ENCODE measurements at places on chromosomes 7 and 10.

- DNase-seq: no peak
Observed at GRCh38 chr10:14528450-14528849, 197.7 kb upstream of the FRMD4A start.

- no peak for DNase-seq
Observed at GRCh38 chr10:71842422-71842821, 8.6 kb downstream of the PSAP start.

DNA sequence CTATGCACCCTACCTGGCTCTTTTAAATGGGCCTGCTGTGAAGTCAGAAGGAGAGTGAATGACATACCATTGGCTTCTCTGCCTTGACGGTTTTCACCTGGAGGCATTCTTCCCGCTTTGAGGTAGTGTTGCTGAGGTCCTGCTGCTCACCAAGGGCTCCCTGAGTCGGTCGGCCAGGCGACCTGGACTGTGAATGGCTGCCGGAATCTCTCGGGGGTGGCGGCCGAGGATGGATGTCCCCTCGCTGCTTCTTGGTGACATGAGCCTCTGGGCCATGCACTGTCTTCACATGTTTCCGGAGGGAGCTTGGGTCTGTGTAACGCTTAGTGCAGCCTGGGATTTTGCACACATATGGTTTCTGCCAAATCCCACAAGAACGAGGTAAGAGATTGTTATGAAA is 264.7 kb downstream of the GLI3 start:
- DNase-seq: no peak

- no peak for DNase-seq
Observed at GRCh38 chr7:98075801-98076200, 30.9 kb upstream of the LMTK2 start.

GRCh38 chr10:114180937-114181336 is 1.8 kb downstream of the TDRD1 start:
- DNase-seq: no peak

DNA sequence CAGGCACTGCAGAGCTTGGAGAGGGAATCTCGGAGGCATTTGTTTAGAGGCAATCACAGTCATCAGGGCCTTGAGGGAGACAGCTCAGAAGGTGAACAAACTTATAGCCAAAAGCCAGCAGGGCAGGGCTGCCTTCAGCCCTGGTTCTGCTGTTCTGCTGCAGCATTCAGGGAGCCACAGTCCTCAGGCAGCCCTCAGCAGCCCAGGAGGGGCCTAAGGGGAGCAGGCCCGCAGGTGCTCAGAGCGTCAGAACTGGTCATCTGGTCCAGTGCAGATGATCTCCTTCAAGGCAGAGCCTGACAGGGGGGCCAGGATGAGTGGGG is 84.7 kb downstream of the ARHGAP22 start:
- DNase-seq: no peak

DNA sequence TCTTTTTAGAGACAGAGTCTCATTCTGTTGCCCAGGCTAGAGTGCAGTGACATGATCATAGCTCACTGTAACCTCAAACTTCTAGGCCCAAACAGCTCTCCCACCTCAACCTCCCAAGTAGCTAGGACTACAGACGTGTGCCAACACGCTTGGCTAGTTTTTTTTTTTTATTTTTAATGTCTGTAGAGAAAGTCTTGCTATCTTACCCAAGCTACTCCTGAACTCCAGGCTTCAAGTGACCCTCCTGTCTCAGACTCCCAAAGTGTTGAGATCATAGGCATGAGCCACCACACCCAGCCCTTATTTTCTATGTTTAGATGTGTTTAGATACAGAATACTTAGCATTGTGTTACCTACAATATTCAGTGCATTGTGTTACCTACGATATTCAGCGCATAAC is 46.4 kb downstream of the KMT2E start:
- DNase-seq: no peak

- no peak for DNase-seq
Observed at GRCh38 chr7:74044366-74045350, 16.7 kb downstream of the ELN start.

GRCh38 chr7:140033779-140034363 is 28.9 kb downstream of the PARP12 start:
- DNase-seq: no peak

GRCh38 chr10:52347327-52347667 is 33.2 kb downstream of the DKK1 start:
- no peak for DNase-seq

DNA sequence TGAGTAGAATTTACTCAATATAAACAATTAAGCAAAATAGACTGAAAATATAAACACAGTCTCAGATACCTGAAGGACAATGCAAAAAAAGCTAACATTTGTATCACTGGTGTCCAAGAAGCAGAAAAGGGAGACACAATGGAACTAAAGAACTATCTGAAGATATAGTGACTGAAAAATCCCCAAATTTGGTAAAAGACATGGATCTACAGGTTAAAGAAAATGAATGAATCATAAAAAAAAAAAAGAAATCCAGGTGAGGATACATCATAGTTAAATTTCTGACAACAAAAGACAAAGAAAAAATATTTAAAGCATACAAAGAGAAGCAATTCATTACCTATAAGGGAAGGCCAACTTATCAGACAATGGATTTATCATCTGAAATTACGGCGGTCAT is 114.7 kb upstream of the PPP1R3A start:
- DNase-seq: no peak

DNA sequence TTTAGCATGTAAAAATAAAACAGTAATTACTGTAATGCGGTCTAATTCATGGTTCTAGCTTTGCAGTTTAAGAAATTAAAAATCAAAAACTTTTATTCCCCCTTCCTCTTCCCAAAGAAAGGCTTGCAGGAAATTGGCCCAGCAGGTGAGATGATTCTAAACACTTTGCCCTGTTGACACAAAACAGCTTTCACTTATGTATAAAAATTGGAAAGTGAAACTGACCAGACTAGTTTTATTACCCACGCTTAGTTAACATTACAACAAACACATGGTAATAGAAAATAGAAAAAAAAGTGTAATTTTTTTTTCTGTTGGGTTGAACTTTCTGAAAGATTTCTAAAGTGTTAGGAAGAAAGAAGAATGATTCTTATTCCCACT is 1.2 kb upstream of the CCDC6 start:
- no peak for DNase-seq

GRCh38 chr10:119672291-119672690 is 21.1 kb downstream of the BAG3 start:
- DNase-seq: no peak

DNA sequence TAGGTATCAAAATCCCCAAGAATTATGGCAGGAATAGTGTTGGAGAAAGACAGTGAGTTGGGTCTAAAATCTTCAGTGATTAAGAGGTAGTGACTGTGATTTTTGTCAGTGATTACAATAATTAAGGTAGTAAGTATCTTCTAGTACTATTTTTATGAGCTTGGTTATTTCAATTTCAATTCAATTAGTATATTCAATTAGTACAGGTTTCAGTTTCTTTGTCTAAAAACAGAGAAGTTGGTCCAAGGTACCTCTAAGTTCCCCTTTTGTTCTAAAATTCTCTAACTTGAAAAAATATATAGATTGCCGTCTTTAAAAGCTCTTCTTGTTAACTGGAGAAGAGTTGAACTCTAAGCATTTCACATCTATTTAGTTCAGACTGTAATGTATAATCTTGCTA is 82.9 kb downstream of the OTUD1 start:
- no peak for DNase-seq

DNA sequence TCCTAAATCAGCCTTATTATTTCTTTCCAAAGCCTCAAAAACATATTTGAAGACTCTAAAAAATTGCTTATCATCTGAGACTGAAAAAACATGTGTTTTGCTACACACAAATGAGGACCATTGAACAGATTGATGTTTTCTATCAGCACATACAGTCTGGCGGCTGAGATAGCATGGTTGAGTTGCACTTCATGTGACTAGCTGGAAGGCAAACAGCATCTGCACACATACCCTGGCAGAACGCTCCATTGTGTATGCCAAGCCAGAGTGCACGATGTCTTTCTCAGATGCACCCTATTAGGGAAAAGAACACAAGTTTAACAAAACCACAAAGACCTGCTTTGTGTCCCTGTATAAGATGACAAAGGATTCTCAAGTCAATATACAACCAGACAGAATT is 33.0 kb downstream of the FAM25A start:
- no peak for DNase-seq

DNA sequence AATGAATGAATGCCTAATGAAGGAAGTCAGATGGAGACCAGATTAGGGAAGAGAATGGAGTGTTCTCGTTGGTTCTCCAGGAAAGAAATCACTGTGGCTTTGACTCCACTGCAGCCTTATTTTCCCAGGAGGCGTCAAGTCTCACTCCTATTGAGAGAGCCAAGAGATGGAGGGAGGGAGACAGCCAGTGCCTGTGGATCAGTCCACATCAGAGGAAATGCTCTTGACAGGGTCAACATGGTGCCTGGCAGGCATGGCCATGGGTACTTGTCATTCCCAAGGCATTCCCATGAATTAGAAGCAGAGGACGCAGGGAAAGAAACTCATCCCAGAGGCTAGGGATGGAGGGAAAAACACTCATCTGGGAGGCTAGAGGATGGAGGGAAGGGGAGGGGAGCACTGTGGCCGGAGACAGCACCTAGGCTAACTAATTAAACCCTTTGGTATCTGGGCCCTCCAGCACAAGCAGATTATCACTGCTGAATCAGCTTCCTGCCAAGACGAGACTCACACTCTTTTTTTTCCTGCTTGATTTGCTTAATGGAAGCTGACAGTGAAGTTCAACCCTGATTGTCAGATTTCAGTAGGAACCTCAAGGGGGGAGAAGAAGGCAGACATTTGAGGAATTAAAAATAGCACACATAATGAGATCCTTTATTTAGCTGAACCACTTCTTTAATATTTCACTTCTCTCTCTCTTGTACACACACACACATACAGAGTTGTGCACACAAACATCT is 1233.2 kb upstream of the AUTS2 start:
- DNase-seq: no peak

- DNase-seq: peak; percentile 3
Observed at GRCh38 chr10:100186253-100187212, 704 bp upstream of the ERLIN1 start.

GRCh38 chr7:87599336-87599735 is 1.3 kb downstream of the ABCB1 start:
- DNase-seq: peak; percentile 18

GRCh38 chr7:128215281-128215680 is 25.8 kb upstream of the LEP start:
- no peak for DNase-seq

GRCh38 chr7:28018856-28019465 is 161.6 kb downstream of the JAZF1 start:
- no peak for DNase-seq

GRCh38 chr7:471866-472639 is 47.6 kb downstream of the PDGFA start:
- DNase-seq: no peak

DNA sequence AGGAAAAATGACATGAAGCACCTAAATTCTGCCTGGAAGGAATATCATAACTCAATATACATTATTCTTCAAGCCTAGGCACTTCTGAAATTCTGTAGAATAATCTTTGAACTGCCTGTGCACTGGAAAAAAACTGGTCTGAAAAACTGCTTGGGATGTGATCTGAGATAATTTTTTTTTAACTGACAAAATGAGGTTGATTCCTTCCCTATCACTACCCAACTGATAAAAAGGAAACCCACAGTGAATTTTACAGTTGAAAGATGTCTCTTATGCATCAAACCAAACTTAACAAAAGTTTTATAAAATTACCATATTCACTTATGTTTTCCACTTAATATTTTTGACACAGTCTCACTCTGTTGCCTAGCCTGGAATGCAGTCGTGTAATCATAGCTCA is 67.2 kb upstream of the FAM133B start:
- DNase-seq: no peak
